ENCODE measurements at places on chromosomes 7 and 10. TPM values are rescaled to one million over a fixed set of nuclear protein-coding genes. Genes with fewer than 3 reads are reported as not detected.

RSPH10B2 gene
- not detected for polyA plus RNA-seq

MYO1G gene
- polyA plus RNA-seq: 182 TPM

STEAP1B gene
- polyA plus RNA-seq: not detected

FAM221A gene
- 5.4 TPM for polyA plus RNA-seq

ARHGEF35 gene
- polyA plus RNA-seq: 1.6 TPM

LIPN gene
- not detected for polyA plus RNA-seq

PLEKHS1 gene
- polyA plus RNA-seq: not detected

ZNF503 gene
- not detected for polyA plus RNA-seq

SLC26A3 gene
- not detected for polyA plus RNA-seq

LIPM gene
- polyA plus RNA-seq: not detected

SFMBT2 gene
- polyA plus RNA-seq: 4.9 TPM

PNLIPRP2 gene
- polyA plus RNA-seq: not detected

NIPSNAP2 gene
- 36.4 TPM for polyA plus RNA-seq

SORBS1 gene
- polyA plus RNA-seq: 0.28 TPM

H2BK1 gene
- polyA plus RNA-seq: not detected

BZW2 gene
- 52.9 TPM for polyA plus RNA-seq

NAT16 gene
- not detected for polyA plus RNA-seq

SRRT gene
- 90.7 TPM for polyA plus RNA-seq

PRKAR2B gene
- 0.93 TPM for polyA plus RNA-seq

CTBP2 gene
- 2.8 TPM for polyA plus RNA-seq

KCNIP2 gene
- polyA plus RNA-seq: not detected

PCLO gene
- polyA plus RNA-seq: not detected

GHITM gene
- polyA plus RNA-seq: 294 TPM

C10orf67 gene
- 0.26 TPM for polyA plus RNA-seq

ITGA8 gene
- polyA plus RNA-seq: not detected

OR2A12 gene
- polyA plus RNA-seq: not detected

CYP3A5 gene
- 0.16 TPM for polyA plus RNA-seq

RAMP3 gene
- not detected for polyA plus RNA-seq

PLXDC2 gene
- polyA plus RNA-seq: 1.5 TPM

NKX2-3 gene
- polyA plus RNA-seq: not detected

INPP5F gene
- 4.4 TPM for polyA plus RNA-seq

MACROH2A2 gene
- polyA plus RNA-seq: 4.3 TPM

GPR146 gene
- polyA plus RNA-seq: 1.2 TPM

ASB10 gene
- polyA plus RNA-seq: not detected

TRPV5 gene
- not detected for polyA plus RNA-seq

CARD11 gene
- 40.9 TPM for polyA plus RNA-seq

UPK3B gene
- polyA plus RNA-seq: 0.16 TPM

Measured in CD8-positive, alpha-beta memory T cell (primary cell).